ENCODE measurements at places on chromosomes 7 and 10. TPM values are rescaled to one million over a fixed set of nuclear protein-coding genes. Genes with fewer than 3 reads are reported as not detected.

AGR2 gene
- total RNA-seq, result 0.17 TPM

PLAC9 gene
- 1.0 TPM for total RNA-seq

PPP1R17 gene
- total RNA-seq, result not detected

RPA3 gene
- 44.2 TPM for total RNA-seq

INPP5A gene
- total RNA-seq, result 14.2 TPM

VIPR2 gene
- total RNA-seq, result not detected

CDC14C gene
- total RNA-seq, result not detected

VAX1 gene
- total RNA-seq, result not detected

FAM237B gene
- not detected for total RNA-seq

NEBL gene
- 30.6 TPM for total RNA-seq

OR2A42 gene
- not detected for total RNA-seq

LRRN3 gene
- not detected for total RNA-seq

PNLIPRP1 gene
- total RNA-seq, result not detected

CLRN3 gene
- total RNA-seq, result not detected

UCMA gene
- total RNA-seq, result not detected

KLF14 gene
- not detected for total RNA-seq

MARVELD1 gene
- 51.0 TPM for total RNA-seq

SUN3 gene
- 0.22 TPM for total RNA-seq

ICA1 gene
- 26.3 TPM for total RNA-seq

ATOH7 gene
- not detected for total RNA-seq

HABP2 gene
- total RNA-seq, result not detected

TMEM196 gene
- total RNA-seq, result not detected

KCNIP2 gene
- 2.6 TPM for total RNA-seq

PHYHIPL gene
- total RNA-seq, result not detected

CXCL12 gene
- not detected for total RNA-seq

C10orf67 gene
- 0.21 TPM for total RNA-seq

LRMDA gene
- total RNA-seq, result not detected

GNGT1 gene
- not detected for total RNA-seq

NPY4R2 gene
- not detected for total RNA-seq

NACAD gene
- total RNA-seq, result not detected

ZP3 gene
- total RNA-seq, result 5.6 TPM

PPP1R9A gene
- total RNA-seq, result 6.3 TPM

TEX47 gene
- not detected for total RNA-seq

RAPGEF5 gene
- 1.9 TPM for total RNA-seq

Measured in MCF 10A (cell line).